ENCODE measurements at places on chromosomes 11 and 22. TPM values are rescaled to one million over a fixed set of nuclear protein-coding genes. Genes with fewer than 3 reads are reported as not detected.

DNA sequence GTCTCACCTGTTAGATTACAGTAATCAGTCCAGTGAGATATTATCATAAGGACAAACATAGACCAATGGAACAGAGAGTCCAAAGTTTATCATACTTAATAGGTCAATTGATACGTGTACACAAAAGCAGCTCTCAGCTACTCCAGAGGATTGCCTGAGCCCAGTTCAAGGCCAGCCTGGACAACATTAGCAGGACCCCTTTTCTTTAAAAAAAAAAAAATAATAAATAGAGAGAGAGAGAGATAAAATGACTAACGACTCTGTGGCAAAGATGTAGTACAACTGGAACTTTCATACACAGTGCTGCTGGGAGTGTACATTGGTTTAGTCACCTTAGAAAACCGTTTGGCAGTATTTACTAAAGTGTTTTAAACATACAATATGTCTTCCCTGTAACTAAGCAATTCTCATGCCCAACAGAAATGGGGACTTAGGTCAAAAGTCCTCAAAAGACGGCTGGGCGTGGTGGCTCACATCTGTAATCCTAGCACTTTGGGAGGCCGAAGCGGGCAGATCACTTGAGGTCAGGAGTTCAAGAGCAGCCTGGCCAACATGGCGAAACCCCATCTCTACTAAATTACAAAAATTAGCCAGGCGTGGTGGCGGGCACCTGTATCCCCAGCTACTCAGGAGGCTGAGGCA is 10.6 kb downstream of the SNX32 start:
- DNase-seq, result no peak

DNA sequence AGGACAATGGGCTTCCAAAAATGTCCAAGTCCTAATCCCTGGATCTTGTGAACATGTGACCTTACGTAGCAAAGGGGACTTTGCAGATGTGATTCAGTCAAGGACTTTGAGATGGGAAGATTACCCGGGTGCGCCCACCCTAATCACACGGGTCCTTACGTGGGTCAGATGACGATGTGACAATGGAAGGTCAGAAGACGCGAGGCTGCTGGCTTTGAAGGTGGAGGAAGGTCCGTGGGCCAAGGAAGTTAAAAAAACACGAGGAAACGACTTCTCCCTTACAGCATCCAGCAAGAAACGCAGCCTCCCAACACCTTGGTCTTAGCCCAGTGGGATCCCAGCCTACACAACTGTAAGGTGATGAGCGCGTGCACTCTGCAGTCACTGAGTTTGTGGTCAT is 860.1 kb downstream of the TBC1D22A start:
- no peak for DNase-seq

Gene TMEM191B
- total RNA-seq, result 0.41 TPM

Gene CCDC89
- total RNA-seq, result 3.4 TPM

- no peak for DNase-seq
These were observed 211.4 kb downstream of the AASDHPPT start for GRCh38 chr11:106288822-106289387.

DNA sequence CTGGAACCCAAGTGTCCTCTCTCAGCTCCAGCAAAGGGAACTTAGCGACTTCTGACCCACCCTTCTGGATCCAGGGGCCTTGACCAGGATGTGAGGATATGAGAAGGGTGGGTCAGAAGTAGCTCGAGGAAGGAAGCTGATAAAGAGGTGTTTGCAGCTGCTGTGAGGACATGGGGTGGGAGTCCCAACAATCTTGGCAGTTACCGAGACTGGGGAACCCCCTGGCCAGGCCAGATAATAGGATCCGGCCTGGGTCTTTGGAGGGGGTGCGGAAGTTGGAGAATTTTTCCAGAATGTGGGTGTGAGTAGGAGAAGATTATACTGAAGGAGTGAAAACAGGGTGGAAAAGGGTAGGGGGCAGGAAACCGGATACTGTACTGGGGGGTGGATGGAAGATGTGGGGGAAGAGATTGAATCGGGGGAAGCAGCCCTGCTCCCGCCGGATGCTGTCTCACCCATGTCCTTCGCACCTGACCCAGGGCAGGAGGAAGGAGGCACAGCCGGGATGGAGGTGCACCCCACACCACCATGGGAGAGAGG is 2.8 kb upstream of the MCAM start:
- DNase-seq, result no peak

GRCh38 chr11:118699506-118700220 is 20.2 kb upstream of the TREH start:
- no peak for DNase-seq

Gene GTSE1
- total RNA-seq, result 13.3 TPM

- no peak for DNase-seq
These were observed 1.7 kb upstream of the TYMP start for GRCh38 chr22:50531546-50531961.

GRCh38 chr22:37546437-37547250 is 13.6 kb upstream of the CDC42EP1 start:
- peak; percentile 50 for DNase-seq

- DNase-seq, result no peak
These were observed 131.7 kb downstream of the DDX10 start for GRCh38 chr11:108796551-108796950.

Gene SCN2B
- not detected for total RNA-seq

Gene CARNS1
- not detected for total RNA-seq

Gene SYT13
- total RNA-seq, result not detected

DNA sequence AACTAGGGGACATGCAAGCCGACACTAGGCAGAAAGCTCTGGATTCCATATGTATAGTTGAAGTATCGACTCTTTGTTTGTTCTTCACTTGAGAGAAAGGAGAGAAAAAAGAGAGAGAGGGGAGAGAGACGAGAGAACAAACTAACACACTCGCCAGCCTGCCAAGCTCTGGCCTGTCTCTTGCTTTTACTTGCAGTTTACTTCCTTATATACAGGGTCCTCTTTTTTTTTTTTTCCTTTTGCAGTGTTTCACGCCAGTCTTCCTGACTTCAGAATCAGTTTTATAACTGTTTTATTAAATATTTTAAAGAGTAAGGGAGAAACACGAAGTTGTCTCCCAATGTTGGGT is 19.9 kb downstream of the TEAD1 start:
- DNase-seq, result no peak

GRCh38 chr11:73011126-73011817 is 130.8 kb downstream of the FCHSD2 start:
- DNase-seq, result no peak
